ENCODE measurements at places on chromosomes 16 and 17.

DNA sequence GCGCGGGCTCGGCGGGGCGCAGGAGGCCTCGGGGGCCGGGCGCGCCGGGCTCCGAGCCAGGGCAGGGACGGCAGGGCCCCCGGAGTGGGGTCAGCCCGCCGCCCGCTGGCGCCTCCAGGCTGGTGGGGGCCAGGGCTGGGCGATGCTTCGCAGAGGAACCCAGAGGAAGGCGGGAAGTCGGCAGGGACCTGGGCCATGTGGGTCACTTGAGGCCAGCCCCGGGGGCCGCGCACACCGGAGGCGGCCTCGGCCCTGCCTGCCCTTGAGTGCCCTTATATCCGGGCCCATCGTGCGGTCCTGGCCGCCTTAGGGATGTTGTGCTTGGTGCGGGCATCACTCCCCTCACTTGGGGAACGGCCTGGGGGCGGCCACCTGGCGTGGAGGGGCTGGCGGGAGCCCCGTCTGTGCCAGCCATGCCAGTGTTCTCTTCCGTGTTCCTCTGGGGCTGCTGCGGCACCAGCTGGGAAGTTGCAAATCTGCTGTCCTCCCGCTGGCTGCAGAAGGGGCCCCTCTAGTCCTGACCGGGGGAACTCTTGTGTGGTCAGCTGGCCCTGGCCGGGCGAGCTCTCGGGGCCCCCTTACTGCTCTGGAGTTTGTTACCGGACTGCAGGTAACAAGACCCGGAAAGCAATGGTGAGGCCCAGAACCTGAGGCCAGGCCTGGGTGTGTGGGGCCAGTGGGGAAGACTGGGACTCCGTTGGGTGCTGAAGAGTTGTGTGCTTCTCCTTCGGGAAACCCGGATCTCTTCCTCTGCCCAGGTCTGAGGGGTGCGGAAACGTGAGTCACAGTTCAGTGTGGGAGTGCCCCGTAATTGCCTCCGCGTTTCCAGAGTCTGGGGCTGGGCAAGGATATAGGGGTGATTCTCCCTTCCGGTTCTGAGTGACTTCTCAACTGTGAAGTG, 849 bp downstream of the CAPN15 start:
- DNase-seq: peak; percentile 76

GRCh38 chr17:78338486-78339259, 21.2 kb downstream of the SOCS3 start:
- DNase-seq: no peak

- DNase-seq: peak; percentile 72
These were observed 6.7 kb upstream of the LPO start for GRCh38 chr17:58231641-58232040.

DNA sequence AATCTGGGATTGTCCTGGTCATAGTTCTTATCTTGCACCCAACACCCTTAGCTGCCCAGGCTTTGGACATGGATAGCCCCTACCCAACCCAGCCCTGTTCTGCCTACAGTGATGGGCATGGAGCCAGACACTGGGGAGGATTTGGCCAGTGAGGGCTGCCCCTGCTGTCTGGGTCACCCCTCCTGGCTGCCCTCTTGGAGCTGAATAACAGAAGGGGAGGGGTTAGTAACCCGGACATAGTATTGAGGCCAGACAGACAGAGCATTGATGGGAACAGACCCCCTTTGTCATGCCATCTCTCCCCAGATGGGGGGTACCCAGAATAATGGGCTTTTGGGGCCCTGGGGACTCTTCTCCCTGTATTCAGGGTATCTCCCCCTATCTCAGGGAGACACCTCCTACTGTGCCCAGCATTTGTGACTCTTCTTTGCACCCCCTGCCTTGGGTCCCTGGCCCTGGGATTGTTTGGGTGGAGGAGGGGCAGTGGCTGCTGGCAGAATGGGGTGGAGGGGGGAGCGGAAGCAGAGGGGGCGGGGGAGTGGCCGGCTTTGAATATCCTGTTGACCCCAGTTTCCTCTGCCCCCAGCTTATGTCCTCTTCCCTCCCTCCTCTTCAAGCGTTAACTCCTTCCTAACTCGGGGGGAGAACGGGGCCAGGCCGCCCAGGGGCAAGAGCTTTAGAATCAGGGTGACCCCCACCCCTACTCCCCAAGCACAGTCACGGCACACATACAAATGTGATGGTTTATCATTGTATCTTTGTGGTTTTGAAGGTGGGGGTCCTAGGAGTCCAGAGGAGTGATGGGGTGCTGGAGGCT, 17.0 kb downstream of the GJD3 start:
- no peak for DNase-seq

DNA sequence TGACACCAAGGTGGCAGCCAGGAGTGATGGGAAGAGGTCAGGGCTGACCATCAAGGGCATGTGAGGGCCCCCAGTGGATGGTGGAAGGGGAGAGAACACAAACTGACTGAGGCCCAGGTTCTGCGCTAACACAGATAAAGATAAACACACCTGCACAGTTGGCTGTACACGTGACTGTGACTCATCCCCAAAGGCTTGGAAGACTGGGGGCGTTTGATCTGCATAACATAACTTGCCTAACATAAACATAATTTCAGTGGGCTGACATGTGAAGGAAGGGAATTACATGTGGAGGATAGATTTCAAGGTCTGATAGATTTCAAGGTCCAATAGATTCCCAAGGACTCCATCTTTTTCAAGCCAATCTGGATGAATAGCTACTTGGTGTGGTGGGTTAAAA, 100.9 kb upstream of the TNRC6C start:
- DNase-seq: no peak

DNA sequence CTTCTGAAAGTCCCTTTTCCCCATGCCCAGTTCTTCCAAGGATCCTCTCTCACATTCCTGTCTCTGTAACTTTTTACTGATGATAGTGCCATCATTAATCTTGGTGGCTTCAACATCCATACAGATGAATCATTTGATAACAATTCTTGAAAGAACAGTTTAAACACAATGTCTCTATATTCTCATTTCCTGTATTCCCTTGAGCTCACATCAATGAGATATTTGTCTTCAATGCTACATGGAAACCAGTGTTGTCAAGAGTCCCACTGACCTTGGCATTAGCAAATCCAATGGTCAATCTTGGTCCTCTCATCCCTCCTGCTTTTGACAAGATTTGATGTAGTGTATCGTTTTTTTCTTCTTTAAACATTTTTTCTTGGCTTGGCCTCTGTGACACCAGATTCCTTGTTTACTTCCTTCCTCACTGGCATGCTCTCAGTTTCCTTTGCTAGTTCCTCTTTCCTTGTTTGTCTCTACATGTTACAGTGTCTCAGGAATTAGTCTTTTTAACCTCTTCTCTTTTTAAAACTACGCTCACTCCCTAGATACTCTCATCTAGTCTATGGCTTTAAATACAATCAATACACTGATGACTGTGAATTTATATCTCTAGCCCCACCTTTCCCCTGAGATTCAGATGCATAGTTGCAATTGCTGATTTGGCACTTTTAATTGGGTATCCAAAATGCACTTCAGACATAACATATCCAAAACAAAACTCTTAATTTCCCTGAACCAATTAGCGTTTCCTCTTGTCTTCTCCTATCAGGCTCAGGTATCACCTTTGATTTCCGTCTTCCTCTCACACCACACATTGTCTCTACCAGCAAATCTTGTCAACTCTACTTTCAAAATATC, 134.0 kb downstream of the MYO1D start:
- peak; percentile 27 for DNase-seq

- DNase-seq: peak; percentile 59
These were observed 127.1 kb downstream of the CDH13 start for GRCh38 chr16:82753821-82754220.

- DNase-seq: no peak
These were observed 4.6 kb upstream of the SLC12A3 start for GRCh38 chr16:56860226-56861020.

GRCh38 chr16:84029297-84030047, 13.1 kb downstream of the SLC38A8 start:
- no peak for DNase-seq

GRCh38 chr17:17258998-17259397, 22.0 kb upstream of the FLCN start:
- DNase-seq: no peak

DNA sequence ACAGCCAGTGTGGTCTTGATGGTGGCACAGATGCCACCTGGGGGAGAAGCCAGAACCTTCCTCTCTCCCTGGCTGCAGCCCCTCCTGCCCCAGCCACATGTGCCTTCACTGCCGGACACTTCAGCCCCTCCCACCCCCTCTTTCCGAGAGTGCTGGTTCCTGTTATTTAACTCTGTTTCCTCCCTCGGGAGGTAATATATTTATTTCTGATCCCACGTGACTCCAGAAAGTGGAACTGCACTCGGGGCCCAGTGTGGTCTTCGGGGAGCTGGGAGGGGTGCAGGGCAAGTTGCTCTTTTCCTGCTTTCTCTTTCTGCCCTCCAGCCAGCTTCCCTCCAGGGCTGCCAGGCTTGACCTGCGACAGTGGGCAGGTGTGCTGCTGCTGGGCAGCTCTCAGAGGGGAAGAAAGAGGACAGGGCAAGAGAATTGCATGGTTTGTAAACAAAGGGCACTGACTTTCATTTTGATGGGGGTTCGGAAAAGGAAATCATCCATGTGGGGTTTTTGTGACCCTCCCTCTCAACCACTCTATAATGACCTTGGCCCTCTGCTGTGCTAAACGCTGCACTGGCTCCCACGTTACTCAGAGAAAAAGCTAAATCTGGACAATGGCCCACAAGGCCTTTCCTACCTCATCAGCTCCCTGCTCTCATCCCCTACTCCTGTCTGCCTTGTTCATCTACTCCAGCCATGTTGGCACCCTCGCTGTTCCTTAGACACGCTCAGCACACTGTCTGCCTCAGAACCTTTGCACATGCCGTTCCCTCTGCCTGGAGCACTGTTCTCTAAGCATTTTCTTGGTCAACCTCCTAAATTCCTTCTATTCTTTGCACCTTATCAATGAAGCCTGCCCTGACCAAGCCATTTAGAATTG, 8.2 kb upstream of the CIITA start:
- DNase-seq: no peak

DNA sequence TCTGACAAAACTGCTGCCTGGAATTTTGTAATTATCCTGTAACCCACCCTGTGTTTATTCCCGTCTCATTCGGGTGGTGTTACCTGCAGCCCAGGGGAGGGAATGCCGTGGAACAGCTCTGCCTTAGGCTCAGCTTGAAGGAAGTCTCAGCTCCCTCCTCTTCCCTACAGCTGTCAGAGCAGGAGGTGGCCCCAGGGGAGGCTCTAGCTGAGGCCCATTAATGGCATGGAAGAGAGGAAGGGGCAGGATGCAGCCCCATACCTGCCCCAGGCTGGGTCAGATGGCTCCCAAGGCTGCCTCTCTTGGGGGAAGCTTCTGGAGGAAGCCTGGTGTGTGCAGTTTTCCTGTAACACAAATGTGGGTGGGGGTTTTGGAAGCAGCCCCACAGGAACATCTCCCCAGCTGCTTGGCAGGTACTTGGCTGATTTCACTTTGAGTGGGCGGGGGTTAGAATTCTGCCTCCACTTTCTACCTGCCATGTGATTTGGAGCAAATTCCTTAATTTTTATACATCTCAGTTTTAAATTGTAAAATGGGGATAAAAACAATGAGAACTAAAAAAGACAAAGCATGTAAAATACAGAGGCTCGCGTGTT, 103.9 kb downstream of the MGAT5B start:
- DNase-seq: no peak

DNA sequence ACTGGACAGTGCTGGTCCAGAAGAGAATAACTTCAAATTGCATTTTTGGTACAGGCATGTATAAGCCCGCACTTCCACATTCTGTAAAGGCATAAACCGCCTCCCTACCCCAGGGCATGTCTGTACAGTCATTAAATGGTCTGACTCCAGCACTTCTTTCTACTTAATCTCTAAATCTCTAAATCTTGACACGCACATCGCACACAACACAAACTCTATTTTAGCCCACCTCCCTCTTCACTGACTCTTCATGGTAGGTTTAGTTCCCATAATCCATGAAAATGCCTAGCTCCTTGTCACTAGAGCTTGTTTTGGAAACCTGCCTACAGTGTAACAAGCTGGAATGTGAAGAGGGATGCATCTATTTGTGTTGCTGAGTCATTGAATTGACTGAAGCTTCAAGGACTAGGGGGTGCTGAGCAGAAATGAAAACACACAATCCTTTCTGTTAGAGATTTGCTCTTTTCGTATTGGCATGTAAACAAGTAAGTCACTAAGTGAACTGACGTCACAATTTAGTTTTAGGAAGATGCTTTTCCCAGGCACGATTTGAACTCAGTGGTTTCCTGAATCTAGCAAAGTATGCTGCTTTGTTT, 1.6 kb upstream of the DUSP14 start:
- peak; percentile 98 for DNase-seq

DNA sequence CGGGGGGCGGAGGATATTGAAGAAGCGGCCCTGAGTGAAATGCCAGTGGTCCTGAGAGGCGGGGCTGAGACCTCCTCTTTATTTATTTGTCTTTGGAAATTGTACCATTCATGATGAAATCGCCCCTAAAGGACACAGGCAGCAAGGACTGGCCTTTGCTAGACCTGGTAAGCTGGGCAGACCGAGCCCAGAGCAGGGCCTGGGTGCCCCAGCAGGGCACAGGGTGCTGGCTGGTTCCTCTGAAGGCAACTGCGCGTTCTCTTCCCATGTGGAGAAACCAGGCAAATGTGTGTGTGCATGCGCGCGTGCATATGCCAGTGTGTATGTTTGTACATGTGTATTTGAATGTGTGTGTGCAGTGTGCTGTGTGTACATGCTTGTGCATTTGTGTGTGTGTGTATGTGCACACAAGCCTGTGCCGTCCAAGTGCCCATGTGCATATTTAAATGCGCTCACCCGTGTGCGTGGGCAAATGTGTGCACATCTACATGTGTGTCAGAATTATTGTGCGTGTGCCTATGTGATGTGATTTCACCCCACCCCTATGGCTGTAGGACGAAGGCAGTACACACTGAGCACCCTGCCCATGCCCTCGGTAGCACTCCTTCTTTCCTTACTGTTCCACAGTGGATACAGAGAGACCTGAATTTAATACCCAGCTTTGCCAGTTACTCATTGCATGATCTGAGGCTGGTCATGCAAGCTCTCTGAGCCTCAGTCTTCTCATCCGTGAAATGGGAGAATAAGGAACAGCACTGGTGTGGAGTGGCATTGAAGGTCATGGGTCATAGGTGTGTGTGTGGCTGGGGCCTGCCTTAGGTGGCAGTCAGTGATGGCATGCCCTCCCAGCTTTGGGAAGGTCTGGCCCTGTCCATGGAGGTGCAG, 105.2 kb downstream of the CMIP start:
- DNase-seq: no peak

GRCh38 chr16:63466-63865, 9.0 kb downstream of the RHBDF1 start:
- DNase-seq: no peak

DNA sequence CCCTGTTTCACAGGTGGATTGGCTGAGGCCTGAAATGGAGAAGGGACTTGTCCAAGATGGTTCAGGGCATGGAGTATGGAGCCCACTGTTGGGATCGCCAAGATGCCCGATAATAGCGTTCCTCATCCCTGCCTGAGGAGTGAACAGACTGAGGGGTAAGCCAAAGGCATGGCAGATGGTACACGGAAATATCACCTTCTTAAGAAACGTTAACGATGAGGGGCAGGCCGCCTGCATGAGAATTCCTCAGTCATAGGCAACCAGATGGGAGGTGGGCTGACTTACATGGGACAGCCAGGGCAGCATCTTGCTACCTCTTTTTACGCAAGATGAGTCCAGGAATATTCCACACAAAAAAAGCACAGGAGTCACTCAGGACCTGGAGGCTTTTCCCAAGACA, 188.1 kb downstream of the CCDC182 start:
- no peak for DNase-seq

GRCh38 chr17:10183931-10184930, 14.2 kb downstream of the GAS7 start:
- DNase-seq: no peak

- DNase-seq: no peak
These were observed 126.3 kb upstream of the HSBP1 start for GRCh38 chr16:83681381-83681956.

GRCh38 chr17:82283208-82283749, 9.8 kb upstream of the CSNK1D start:
- DNase-seq: peak; percentile 88
